ENCODE measurements at places on chromosomes 1 and 21.

DNA sequence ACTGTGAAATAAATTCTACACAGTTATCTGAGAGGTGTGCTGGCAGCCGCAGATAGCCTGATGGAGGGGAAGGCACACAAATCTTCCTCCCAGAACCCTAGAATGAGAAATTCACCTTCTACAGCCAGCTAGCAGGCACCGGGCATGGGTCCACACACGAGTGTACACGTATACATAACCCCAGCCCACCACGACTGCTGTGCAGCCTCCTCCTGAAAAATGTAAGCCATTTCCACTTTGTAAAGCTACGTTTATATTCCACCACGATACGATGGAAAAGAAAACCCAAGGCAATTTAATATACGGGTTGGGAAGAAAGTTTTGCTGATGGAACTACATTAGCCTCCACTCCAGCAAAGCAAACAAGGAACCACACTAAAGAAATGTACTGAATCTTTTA, 1.8 kb downstream of the BTG3 start:
- no peak for DNase-seq

GRCh38 chr1:108653431-108654105, 7.3 kb downstream of the HENMT1 start:
- no peak for DNase-seq

- DNase-seq, result no peak
Observed at GRCh38 chr1:10755970-10756521, 40.4 kb downstream of the CASZ1 start.

- no peak for DNase-seq
Observed at GRCh38 chr1:62064829-62065407, 129.7 kb upstream of the L1TD1 start.

DNA sequence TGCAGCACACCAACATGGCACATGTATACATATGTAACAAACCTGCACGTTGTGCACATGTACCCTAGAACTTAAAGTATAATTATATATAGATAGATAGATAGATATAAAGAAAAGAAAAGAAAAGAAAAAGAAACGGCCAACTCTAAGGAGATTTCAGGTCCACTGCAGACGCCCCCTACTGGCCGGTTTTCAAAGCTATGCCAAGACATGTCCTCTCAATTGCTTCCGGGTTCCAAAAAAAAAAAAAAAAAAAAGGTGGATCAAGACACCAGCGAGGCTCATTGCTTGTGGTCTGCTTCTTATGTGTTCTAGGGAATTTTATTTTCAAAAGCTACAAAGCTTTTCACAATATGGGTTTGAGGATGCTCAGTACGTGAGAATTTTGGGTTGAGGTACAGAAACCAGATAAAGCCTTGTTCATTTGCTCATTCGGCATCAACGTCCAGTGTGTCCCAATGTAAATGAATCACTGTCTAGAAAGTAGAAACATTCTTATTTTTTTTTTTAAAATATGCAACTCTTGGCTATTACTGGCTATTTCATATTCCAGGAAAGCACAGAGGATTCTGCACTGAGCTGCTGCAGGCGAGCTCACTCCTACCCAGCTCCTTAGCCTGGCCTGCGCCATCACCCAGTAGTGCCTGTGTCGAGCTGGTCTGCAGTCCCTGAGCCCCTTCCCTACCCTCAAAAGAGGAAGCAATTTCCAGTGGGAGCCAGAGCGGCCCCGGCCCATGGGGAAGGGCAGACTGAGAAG, 643.0 kb downstream of the KIF26B start:
- no peak for DNase-seq

GRCh38 chr1:55317673-55318072, 102.5 kb upstream of the USP24 start:
- DNase-seq, result no peak

- no peak for DNase-seq
Observed at GRCh38 chr1:47792779-47793178, 204.4 kb downstream of the TRABD2B start.

DNA sequence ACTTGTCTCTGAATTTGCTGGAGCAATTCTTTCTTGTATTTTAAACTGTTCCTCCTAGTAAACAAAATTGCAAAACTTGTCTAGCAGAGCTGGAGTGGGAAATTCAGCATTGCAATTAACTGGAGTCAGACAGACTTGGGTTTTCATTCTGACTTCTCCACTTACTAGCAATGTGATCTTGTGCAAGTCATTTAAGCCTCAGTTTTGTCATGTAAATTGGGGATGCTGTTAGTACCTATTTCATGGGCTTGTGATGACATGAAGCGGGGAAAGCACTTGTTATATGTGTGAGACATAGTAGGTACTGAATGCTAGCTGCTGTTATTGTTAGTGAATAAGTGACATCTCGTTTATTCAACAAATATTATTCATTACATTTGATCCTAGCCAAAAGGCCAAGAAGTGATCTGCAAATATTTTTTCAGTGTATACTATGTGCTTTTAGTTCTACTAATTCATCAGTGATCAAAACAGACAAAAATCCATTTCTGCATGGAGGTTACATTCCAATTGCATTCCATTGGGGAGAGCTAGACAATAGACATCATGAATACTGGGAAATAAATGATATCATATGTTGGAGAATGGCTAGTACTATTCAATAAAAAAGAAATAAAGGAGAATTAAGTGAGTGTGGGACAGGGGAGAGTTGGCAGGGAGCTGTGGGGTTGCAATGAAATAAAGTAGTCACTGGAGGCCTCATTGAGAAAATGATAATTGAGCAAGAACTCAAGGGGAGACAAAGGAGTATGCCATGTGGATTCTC, 47.1 kb downstream of the CACHD1 start:
- no peak for DNase-seq

DNA sequence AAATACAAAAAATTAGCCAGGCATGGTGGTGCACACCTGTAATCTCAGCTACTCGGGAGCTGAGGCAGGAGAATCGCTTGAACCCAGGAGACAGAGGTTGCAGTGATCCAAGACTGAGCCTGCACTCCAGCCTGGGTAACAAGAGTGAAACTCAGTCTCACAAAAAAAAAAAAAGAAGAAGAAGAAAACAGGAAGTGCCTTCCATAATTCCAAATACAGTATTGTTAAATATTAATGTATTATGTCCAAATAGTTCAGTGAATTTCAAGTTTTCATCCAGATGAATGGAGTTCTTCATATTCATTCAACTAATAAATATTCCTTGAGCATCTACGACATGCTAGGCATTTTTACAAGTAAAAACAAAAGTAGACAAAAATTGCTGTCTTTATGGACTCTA, 33.3 kb downstream of the PLEKHO1 start:
- no peak for DNase-seq

GRCh38 chr1:225598847-225599246, 54.1 kb downstream of the ENAH start:
- DNase-seq, result no peak

- no peak for DNase-seq
Observed at GRCh38 chr21:37644636-37645035, 271.6 kb downstream of the KCNJ6 start.

DNA sequence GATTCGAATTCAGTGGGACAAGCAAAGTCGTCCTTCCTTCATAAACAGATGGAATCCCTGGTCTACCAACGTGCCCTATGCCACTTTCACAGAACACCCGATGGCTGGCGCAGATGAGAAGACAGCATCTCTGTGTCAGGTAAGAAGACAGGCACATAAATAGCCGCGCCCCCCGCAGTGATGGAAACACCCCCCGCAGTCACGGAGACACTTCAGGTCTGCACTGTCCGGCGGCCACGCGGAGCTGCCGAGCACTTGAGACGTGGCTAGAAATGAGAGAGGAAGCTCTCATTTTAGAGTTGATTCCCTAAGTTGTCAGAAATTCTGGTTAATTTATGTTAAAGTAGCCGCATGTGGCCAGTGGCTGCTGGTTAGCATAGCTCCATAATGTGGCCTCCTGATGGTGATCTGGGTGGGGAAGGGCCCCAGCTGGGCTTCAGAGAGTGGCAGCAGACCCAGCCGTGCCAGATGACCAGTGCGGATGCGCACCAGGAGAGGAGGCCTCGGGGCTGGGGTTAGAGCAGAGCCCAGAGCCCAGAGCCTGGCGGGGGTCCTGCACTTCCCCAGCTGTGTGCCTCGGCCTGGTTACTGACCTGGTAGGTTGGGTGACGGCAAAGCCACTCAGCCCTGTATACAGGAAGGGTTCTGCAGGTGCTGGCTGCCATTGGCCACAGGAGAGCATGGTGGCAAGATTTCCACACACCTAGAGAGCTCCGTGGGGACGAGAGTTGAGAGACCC, 2.9 kb downstream of the TPRG1L start:
- DNase-seq, result no peak

- DNase-seq, result no peak
Observed at GRCh38 chr1:14549897-14550620, 48.4 kb upstream of the KAZN start.

- DNase-seq, result no peak
Observed at GRCh38 chr21:17139696-17140095, 373.1 kb upstream of the CXADR start.

DNA sequence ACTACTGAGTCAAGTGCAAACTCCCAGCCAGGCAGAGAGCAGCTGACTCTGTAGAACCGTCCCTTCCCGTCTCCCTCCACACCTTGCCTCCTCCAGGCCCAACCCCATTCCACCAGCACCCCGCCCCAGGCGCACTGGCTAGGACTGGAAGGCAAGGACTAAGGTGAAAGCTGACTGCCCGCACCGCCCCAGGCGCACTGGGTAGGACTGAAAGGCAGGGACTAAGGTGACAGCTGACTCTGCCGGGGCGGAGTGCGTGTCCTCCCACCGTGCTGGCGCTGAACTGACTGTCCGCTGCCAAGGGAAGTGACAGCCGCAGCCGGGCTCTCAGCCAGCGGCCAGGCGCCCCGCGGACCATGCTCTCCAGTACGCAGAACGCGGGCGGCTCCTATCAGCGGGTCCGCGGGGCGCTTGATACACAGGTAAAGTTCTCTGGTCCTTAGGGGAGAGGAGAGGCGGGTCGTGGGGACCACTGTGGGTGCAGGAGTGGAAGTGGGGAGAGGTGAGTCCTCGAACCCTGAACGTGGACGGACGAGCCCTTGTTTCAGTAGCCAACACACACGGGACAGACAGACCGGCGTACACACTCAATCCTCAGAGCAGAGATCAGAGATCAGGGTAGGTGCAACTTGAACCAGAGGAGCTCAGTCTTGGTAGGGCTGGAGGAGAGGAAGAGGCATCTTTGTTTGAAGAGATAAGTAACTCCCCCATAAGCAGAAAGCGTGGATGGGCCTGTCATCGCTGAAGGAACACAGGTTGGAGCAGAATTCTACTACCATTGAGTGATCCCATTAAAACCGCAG, 58.0 kb downstream of the RBM11 start:
- no peak for DNase-seq

GRCh38 chr1:3321559-3322449, 132.7 kb upstream of the ARHGEF16 start:
- DNase-seq, result no peak

DNA sequence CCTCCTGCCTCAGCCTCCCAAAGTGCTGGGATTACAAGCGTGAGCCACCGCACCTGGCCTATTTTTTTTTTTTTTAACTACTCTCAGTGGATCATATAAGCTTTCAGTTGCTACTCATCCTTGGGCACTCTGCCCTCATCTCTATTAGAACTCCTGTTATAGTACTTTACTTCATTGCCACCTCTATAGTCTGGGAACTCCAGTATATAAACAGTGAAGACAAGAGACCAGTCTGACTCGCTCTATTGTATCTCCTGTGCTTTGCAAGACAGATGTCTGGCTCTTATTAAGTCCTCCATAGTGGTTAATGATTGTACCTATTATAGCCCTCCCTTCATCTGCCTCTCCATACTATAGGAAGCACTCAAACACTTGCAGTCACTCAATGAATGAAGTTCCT, 15.1 kb downstream of the KHDRBS1 start:
- no peak for DNase-seq

Data from AG04449 (cell line).